ENCODE measurements at places on chromosomes 16 and 17. TPM values are rescaled to one million over a fixed set of nuclear protein-coding genes. Genes with fewer than 3 reads are reported as not detected.

The KLHL36 gene
- 25.3 TPM for total RNA-seq

The TBC1D3B gene
- total RNA-seq, result 3.0 TPM

The SCARF1 gene
- total RNA-seq, result 0.18 TPM

The FAM222B gene
- total RNA-seq, result 38.7 TPM

The KRT25 gene
- not detected for total RNA-seq

The ORC6 gene
- 48.0 TPM for total RNA-seq

The RASL10B gene
- not detected for total RNA-seq

The NEUROD2 gene
- not detected for total RNA-seq

The MYH8 gene
- total RNA-seq, result not detected

The HOXB7 gene
- 30.8 TPM for total RNA-seq

The METTL22 gene
- 25.6 TPM for total RNA-seq

The NUDT7 gene
- total RNA-seq, result 5.1 TPM

The SLC46A1 gene
- total RNA-seq, result 16.3 TPM

The ZNF385C gene
- 0.32 TPM for total RNA-seq

The NOD2 gene
- total RNA-seq, result not detected

The KRT12 gene
- total RNA-seq, result not detected

The CCDC40 gene
- 3.7 TPM for total RNA-seq

The CDC42EP4 gene
- total RNA-seq, result 65.1 TPM

The ADAM11 gene
- 1.2 TPM for total RNA-seq

The RMI2 gene
- 31.9 TPM for total RNA-seq

The HOXB4 gene
- total RNA-seq, result 0.07 TPM

The TMEM92 gene
- 31.0 TPM for total RNA-seq

The IL34 gene
- total RNA-seq, result 0.77 TPM

The GRB7 gene
- total RNA-seq, result 2.8 TPM

The IL17C gene
- not detected for total RNA-seq

The MEIOB gene
- total RNA-seq, result 2.1 TPM

The ACSM2A gene
- total RNA-seq, result not detected

The TBC1D28 gene
- total RNA-seq, result not detected

The SNAI3 gene
- not detected for total RNA-seq

The GPR142 gene
- not detected for total RNA-seq

The SIRT7 gene
- total RNA-seq, result 45.2 TPM

The NEURL4 gene
- total RNA-seq, result 31.6 TPM

The EPOP gene
- total RNA-seq, result 12.9 TPM

The TBC1D3E gene
- total RNA-seq, result not detected

The MRPS34 gene
- total RNA-seq, result 252 TPM

The SYNGR3 gene
- 5.5 TPM for total RNA-seq

The GSPT1 gene
- 186 TPM for total RNA-seq

The CES5A gene
- total RNA-seq, result not detected

The IKZF3 gene
- total RNA-seq, result not detected

The C16orf96 gene
- 0.03 TPM for total RNA-seq

The MC1R gene
- total RNA-seq, result 6.5 TPM

The CNGB1 gene
- total RNA-seq, result 0.03 TPM

The UBB gene
- 1,960 TPM for total RNA-seq

The SLC5A10 gene
- total RNA-seq, result 0.36 TPM

The NT5M gene
- total RNA-seq, result 11.5 TPM

The CCL4 gene
- total RNA-seq, result 0.15 TPM

The ABCC12 gene
- total RNA-seq, result 0.03 TPM

The CLDN9 gene
- total RNA-seq, result 0.29 TPM

The TP53TG3F gene
- not detected for total RNA-seq

The RHBDL1 gene
- 1.4 TPM for total RNA-seq

The OR2C1 gene
- total RNA-seq, result not detected

The SLC4A1 gene
- total RNA-seq, result not detected

The MKS1 gene
- total RNA-seq, result 10.3 TPM

The TTC19 gene
- total RNA-seq, result 46.1 TPM

The SYT17 gene
- total RNA-seq, result 9.2 TPM
